ENCODE measurements at places on chromosomes 6 and 20.

GRCh38 chr20:37205794-37206193, 26.4 kb upstream of the MROH8 start:
- DNase-seq: no peak

GRCh38 chr6:148109732-148110131, 232.9 kb upstream of the SASH1 start:
- no peak for DNase-seq

GRCh38 chr6:84560436-84561390, 203.7 kb downstream of the TBX18 start:
- DNase-seq: no peak

GRCh38 chr20:41526327-41526726, 91.8 kb downstream of the CHD6 start:
- no peak for DNase-seq

- no peak for DNase-seq
These were observed 173.6 kb downstream of the TAF4 start for GRCh38 chr20:61891916-61892649.

DNA sequence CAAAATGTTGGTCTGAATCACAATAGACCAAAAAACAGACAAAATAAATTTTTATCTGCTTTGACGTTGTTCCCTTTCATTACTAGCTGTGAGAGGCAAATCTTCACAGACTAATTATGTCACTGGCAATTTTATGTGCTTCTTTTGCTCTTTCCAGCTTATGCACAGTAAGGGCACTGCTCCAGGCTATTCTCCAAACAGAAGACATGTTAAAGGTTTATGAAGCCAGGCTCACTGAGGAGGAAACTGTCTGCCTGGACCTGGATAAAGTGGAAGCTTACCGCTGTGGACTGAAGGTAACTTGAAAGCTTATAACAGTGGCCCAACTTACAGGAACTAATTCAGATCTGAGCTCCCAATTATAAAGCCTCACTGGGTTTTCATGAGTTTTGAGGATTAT, 15.5 kb upstream of the SNRNP48 start:
- DNase-seq: no peak

- no peak for DNase-seq
These were observed 187.4 kb downstream of the TENT5A start for GRCh38 chr6:81565071-81565470.

DNA sequence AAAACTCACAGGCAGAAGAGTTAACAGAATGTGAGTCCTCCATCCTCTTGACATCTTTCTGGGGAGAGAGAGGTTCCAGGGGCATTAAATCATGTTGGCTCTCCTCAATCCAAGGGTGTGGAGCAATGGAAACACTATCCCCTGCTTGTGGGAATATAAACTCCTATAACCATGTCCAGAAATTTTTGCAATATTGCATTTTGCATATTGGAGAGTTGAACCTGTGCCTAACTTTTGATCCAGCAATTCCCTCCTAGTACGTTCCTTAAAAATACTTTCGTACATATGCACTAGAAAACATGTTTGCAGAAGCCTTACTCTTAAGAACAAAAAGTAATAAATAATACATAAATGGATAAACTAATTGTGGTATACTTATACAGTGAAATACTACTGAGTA, 56.3 kb upstream of the FAM184A start:
- no peak for DNase-seq

GRCh38 chr6:37695273-37695672, 2.4 kb downstream of the MDGA1 start:
- DNase-seq: peak; percentile 65

GRCh38 chr20:25055711-25056495, 2.0 kb downstream of the ACSS1 start:
- no peak for DNase-seq

- no peak for DNase-seq
These were observed 61.8 kb downstream of the NFATC2 start for GRCh38 chr20:51480507-51481270.

DNA sequence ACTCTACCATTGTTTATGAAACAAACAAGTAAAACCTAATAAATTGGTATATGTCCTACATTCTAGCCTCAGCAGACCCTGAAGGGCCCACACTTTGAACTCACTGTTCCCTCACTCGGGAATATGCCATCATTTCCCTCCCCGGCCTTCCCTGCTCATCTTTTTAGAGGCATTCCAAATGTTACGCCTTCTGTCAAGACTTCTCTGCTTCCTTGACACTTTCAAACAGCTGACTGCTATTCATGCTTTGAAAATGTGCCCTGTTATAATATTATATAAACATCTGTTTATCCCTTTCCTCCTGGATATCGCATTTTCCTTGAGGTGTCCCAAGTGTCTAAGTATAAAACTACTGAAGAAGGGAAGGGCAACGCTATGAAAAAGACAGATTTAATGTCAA, 249.5 kb upstream of the THEMIS start:
- DNase-seq: no peak

- DNase-seq: no peak
These were observed 10.8 kb downstream of the FAM83D start for GRCh38 chr20:38937000-38937399.

GRCh38 chr20:3680701-3681351, 984 bp downstream of the ADAM33 start:
- DNase-seq: no peak

DNA sequence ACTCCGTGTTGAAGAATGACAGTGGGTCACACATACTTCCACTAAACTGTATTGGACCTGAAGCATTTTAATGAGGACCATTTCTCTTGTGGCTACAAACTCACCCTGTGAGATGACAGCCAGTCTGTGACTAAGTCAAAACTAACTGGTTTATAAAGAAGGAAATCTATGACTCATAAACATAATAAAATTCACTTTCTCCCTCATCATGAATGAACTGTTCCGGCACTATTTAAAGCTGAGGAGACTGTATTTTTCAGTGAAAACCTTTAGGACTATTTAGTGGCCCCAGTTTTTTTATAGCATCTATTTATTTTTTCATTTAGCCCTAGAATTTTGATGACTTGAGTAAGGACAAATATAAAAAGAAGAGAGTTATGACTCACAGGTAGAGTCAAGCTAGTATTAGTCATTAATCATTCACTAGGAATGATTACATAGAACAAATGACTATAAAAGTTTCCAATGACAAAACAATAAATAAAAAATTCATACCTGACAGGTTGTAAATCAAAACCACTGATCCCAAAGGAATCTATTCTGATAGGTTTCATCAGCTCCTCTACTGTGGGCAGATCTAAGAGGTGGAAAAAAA, 34.2 kb downstream of the CEP162 start:
- no peak for DNase-seq

- DNase-seq: no peak
These were observed 64.7 kb upstream of the MTHFD1L start for GRCh38 chr6:150800674-150801314.

DNA sequence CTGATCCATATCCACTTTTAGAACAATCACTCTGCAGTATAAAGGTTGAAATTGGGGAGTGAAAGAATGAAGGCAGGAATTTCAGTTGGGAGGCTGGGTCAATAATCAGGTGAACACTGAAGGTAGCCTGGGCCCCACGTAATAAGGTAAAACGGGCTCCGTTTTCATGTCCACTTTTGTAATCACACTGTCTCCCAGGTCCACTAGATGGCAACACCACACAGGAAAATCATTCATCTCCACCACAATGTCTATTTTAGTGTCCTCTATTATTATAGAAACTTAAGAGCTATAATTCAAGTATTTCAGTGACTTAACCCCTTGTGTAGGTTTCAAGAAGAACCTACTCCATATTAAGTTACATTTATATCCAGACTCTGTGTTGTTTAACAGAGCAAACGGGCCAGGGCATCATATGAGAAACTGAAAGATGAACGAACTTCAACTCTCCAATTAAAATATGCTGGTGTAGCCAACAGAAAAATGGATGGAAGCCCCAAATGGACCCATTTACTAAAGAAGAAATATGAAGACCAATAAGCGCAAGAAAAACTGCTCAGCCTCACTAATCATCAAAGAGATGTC, 45.9 kb upstream of the MC3R start:
- DNase-seq: no peak

DNA sequence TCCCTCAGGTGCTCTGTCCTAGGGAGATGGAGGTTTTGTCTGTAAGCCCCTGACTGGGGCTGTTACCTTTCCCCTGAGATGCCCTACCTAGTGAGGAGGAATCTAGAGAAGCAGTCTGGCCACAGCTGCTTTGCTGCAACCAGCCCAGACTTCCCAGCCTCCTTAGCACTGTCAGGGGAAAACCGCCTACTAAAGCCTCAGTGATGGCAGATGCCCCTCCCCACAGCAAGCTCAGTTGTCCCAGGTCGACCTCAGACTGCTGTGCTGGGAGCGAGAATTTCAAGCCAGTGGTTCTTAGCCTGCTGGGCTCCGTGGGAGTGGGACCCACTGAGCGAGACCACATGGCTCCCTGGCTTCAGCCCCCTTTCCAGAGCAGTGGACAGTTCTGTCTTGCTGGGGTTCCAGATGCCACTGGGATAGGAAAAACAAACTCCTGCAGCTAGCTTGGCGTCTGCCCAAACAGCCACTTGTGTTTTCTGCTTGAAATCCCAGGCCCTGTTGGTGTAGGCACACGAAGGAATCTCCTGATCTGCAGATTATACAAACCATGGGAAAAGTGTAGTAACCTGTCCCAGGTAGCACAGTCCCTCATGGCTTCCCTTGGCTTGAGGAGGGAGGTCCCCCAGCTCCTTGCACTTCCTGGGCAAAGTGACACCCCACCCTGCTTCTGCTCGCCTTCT, 146.4 kb upstream of the PROKR2 start:
- peak; percentile 56 for DNase-seq

- DNase-seq: no peak
These were observed 119.6 kb upstream of the PTPRT start for GRCh38 chr20:43309266-43309665.

DNA sequence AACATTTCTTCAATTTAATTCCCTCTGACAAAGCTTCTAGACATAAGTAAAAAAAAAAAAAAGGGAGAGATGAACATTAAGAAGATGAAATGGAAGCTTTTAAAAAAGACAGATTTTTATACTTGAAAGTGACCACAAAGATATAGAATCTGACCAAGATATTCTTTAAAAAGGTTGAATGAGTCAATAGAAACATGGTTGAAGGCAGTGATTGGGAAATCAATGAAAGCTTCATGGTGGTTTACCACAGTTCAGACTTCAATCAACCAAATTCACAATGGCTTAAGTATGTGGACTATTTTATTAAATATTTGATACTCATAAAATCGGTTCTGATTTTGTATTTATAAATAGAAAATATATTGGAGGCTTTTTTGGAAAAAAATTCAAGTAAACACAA, 248.4 kb upstream of the HSF2 start:
- no peak for DNase-seq

- DNase-seq: no peak
These were observed 191.1 kb downstream of the TAF4 start for GRCh38 chr20:61874421-61875068.

GRCh38 chr6:127069659-127070279, 48.7 kb upstream of the RSPO3 start:
- DNase-seq: no peak

- no peak for DNase-seq
These were observed 82.2 kb downstream of the MYO6 start for GRCh38 chr6:75830959-75831885.

DNA sequence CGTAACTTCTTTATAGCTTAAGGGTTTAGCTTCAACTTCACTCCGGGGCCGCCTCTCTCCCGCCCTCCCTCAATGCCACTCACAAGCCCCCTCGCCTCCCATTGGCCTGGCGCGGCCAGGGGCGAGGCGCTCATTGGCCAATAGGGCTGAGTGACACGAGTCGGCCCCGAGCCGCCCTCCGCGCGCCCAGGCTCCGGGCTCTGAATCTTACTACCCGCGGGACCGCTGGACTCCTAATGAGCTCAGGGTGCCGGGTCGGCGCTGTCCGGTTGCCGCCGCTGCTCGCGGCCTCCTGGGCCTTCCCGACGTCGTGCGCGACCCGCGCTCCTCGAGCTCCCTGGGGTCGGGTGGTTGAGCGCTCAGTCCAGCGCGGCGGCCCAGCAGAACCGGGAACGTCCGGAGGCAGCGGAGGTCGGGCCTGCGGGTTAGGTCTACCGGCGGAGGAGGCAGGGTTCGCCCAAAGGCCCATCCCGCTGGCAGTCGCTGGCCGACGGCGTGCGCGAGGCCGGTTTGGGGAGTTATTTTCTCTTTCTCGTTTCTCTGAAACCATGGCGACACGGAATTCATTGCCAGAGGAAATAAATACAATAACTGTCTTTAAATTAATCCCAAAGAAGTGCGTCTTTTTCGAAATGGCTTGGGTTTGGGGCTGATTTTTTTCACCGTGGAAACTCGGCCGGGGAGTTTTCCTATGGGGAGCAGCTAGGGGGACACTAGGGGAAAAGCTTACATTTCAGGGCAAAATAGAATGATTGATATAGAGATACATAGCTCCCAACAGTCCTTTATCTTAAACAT, at the start of gene SIM1:
TSS of gene SIM1 (minus strand) at position 19 of the 798 bp plus-strand sequence. CDS start 1,453 bp downstream, outside the sequence.
- DNase-seq: no peak

- DNase-seq: no peak
These were observed 5.9 kb upstream of the OR14J1 start for GRCh38 chr6:29295623-29296022.

DNA sequence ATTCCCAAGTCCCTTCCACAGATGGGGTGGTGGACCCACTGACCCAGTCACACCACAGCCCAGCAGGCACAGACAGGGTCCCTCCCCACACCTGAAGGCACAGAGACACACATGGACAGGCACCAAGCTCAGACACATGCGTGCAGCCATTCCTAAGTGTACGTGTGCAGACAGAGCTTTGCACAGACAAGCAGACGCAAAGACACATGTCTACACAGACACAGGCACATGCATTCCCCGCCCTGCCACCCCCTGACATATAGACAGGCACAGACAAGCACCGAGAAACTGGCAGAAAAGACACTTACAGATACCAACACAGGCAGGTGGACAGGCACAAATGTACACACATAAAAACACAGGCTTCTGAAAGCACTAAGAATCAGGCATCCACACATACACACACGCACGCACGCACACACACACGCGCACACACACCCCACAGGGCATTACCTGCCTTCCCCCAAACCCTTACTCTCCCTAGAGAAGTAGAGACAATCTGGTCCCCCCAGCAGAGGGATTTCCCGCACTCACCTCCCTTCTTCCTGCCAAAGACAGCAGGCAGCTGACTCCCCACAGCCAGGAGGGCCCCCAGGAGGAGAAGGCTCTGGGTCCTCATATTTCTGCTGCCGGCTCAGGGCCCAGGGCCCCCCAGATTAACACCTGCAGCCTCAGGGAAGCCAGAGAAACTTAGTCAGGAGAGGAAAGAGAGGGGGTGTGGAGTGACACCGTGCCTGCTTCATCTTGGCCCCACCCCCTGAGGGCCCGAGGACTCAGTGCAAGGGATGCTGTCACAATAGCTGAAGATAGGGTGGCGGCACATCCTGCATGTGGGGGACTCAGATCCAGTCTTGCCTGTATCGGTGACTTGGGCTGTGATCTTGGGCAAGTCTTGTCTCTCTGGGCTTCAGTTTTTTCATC, at the start of gene WFDC5:
TSS of gene WFDC5 (minus strand) at position 710 of the 921 bp plus-strand sequence. CDS start at position 619, 91 bp downstream.
- DNase-seq: no peak
